T follicular helper cell (primary cell): ENCODE measurements at places on chromosomes 16 and 17.
A peak's percentile ranks its signal among the peaks of the same experiment; 100 is the strongest.

GRCh38 chr17:82055965-82056728, 4.4 kb downstream of the GPS1 start:
- DNase-seq, result no peak

- DNase-seq, result no peak
Observed at GRCh38 chr16:51579652-51580360, 428.7 kb upstream of the SALL1 start.

- no peak for DNase-seq
Observed at GRCh38 chr16:88783391-88784073, 1.5 kb downstream of the PIEZO1 start.

- DNase-seq, result no peak
Observed at GRCh38 chr17:60106340-60107059, 27.8 kb upstream of the HEATR6 start.

- DNase-seq, result no peak
Observed at GRCh38 chr17:81832608-81833159, 407 bp downstream of the MCRIP1 start.

GRCh38 chr17:78423961-78424675, 45.7 kb downstream of the PGS1 start:
- no peak for DNase-seq

- no peak for DNase-seq
Observed at GRCh38 chr17:5510771-5511170, 24.4 kb downstream of the MIS12 start.

DNA sequence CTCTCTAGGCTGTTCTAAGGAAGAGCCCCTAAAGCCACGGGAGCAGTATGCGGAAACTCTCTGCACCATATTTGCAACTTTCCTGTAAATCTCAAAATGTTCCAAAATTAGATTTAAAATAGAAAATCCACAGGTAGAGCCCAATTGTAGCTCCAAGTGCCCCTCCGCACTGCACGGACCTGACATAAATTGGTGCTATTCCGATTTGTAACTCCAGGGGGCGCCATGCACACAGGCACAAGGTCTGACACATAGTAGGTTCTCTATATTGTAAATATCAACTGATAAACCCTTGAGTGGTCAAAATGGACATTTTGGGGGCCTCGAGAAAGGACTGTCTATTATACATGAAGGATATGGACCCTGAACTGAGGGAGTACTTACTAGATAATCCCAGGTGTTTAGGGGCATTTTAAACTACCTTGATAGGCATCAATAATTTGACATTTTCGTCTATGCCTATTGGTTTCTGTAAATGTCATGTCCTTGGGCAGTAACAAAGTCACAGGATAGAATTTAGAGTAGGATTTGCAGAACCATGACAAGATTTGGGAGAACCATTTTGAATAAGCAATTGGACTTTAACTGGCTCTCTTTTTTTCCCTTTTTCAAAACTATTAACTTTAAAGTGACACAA, 36.6 kb upstream of the TMEM132E start:
- DNase-seq, result peak; percentile 49

GRCh38 chr17:11871773-11872172, 125.5 kb downstream of the ZNF18 start:
- DNase-seq, result no peak

GRCh38 chr16:60304720-60305119, 1570.6 kb upstream of the GOT2 start:
- DNase-seq, result no peak

DNA sequence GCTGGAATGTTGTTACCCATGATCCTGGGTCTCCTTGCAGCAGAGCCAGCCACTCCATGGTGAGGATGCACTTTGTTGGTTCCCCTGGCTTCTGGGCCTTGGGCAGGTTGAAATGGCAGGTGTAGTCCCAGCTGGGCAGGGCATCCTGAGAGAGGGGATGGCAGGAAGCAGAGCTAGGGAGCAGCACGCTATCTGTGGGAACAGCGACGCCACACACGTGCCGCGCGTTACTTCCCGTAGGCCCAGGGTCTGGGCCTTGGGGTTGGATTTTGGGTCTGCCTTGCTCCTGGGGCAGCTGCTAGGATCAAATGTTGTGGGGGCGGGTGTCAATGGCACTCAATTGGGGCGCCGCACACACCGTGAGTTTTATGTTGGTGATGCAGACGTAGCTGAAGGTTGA, 368.0 kb downstream of the CPPED1 start:
- DNase-seq, result no peak

- DNase-seq, result no peak
Observed at GRCh38 chr16:23466162-23466885, 13.3 kb upstream of the COG7 start.

- DNase-seq, result no peak
Observed at GRCh38 chr16:15958703-15959348, 9.4 kb downstream of the ABCC1 start.

GRCh38 chr17:47732399-47733046, 513 bp upstream of the TBX21 start:
- DNase-seq, result no peak

DNA sequence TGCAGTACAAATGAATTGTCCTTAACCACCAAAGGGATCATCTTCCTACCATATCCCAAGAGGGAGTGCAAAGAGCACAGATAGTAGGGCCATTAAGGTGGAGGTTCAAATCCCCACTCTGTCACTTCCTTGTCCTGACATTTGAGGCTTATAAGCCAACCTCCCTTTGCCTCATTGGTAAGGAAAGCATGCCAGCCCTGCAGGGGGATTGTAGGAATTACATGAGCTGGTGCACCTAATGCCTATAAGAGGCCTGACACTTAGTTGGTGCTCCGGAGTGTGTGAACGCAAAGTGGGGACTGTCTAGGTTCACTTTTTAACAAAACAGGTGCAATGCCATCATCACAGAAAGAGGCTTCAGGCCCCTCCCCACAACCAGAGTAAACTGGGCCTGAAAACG, 374.4 kb downstream of the SNX29 start:
- no peak for DNase-seq

GRCh38 chr17:37293770-37294169, 82.0 kb upstream of the C17orf78 start:
- DNase-seq, result no peak

DNA sequence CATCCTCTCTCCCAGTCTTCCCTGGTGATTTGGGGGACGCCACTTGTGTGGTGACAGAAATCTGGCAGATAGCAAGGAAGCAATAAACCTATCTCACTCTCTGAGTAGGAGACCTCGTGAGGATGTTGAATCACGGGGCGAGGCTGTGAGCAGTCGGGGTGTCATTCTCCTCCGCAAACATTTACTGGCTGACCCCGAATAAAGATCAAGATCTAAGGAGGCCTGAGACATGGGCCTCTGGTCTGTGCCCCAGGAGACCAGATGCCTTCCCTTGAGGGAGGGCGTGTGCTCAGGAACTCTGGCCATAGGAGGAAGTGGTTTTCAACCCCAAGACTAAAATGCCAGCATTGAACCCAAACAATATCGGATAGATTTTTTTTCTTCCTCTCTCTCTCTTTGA, 53.1 kb downstream of the FOXL1 start:
- no peak for DNase-seq

DNA sequence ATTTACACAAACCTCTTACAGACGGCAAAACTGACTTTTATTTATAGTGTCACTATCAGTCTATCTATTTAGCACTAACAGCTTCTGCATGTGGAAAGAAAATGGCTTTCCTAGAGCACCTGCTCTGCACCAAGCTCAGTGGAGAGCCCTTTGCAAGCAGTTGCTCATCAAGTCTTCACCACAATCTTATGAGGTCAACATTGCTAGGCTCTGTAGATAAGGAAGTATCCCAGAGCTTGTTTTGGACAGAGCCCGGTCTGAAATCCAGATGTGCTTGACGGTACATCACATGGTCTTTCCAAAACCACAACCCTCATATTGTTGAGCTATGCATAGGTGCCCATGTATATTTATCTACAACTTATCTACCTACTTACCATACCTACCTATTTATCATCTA, 572.7 kb upstream of the CDH5 start:
- no peak for DNase-seq

- no peak for DNase-seq
Observed at GRCh38 chr17:5669191-5669590, 84.9 kb upstream of the NLRP1 start.

GRCh38 chr16:1812732-1813163, 13.9 kb downstream of the HAGH start:
- peak; percentile 31 for DNase-seq

DNA sequence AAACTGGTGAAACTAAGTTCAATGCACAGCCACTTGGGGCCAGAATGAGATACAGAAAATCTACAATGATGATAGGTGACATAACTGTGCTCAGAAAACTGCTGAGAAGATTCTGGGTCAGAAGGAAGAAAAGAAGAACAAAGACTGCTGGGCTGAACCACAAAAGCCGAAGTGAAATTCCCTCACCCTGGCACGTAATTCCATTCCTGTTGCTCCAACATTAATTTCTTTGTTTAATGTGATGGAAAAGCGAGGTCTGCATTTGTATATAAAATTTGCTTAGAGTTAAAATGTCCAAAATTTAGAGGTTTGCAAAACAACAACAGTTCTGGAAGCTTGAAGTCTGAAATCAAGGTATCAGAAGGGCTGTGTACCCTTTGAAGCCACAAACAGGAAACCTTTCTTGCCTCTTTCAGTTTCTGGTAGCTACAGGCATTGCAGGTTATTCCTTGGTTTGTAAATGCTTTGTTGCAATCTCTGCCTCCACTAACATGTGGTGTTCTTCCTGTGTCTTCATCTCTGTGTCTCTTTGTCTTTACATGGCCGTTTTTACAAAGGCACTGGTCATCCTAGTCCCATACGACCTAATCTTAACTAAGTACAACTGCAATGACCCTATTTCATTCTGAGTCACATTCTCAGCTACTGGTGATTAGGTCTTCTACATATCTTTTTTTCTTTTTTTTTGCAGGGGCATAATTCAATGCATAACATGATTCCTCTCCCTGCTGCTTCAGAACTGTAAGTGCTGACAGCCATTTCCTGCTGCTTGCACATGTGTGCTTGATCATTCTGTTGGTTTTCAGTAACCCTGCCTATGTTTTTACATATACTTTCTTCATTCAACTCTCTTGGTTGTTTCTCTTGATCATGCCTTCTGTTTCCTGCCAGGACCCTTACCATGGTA, 603.0 kb upstream of the CDH8 start:
- DNase-seq, result no peak

GRCh38 chr16:51507286-51507685, 356.2 kb upstream of the SALL1 start:
- no peak for DNase-seq

GRCh38 chr17:56707312-56708219, 114.1 kb downstream of the NOG start:
- no peak for DNase-seq

- DNase-seq, result no peak
Observed at GRCh38 chr16:13923703-13924298, 3.8 kb downstream of the ERCC4 start.

GRCh38 chr17:77444984-77445759, 304.4 kb downstream of the SEC14L1 start:
- peak; percentile 81 for DNase-seq

GRCh38 chr16:11016524-11016988, 72.2 kb downstream of the CLEC16A start:
- DNase-seq, result no peak

DNA sequence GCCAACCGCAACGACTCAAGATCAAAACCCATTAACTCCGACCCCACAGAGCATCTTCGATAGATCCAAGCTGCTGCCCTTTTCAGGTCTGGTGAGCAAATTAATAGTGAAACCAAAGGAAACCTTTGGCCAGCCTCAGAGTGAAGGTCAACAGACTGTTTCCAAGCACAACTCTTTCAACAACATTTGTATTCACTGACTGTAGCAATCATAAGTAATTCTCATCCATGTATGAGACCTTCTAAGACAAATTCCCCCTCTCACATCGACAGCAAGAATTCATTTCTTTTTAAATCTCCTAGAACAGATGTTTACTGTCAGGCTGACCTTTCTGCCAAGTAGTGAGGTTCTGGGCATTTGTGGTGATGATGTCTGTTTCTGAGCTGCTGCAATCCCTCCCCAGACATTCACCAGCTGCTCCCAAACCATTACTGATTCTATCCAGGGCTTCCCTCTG, 64.2 kb downstream of the SLC39A11 start:
- DNase-seq, result no peak

DNA sequence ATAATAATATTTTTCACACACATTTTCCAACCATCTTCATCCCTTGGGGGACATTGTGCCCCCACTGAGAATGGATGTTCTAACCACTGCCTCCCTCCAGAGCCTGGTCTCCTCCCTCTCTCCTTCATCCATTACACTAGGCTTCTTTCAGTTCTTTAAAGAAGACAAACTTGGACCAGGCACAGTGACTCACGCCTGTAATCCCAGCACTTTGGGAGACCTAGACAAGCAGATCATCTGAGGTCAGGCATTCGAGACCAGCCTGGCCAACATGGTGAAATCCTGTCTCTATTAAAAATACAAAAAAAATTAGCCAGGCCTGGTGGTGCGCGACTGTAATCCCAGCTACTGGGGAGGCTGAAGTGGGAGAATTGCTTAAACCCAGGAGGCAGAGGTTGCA, 6.5 kb downstream of the ALOX15 start:
- no peak for DNase-seq

GRCh38 chr16:29738514-29738913, 7.3 kb downstream of the C16orf54 start:
- DNase-seq, result peak; percentile 49

DNA sequence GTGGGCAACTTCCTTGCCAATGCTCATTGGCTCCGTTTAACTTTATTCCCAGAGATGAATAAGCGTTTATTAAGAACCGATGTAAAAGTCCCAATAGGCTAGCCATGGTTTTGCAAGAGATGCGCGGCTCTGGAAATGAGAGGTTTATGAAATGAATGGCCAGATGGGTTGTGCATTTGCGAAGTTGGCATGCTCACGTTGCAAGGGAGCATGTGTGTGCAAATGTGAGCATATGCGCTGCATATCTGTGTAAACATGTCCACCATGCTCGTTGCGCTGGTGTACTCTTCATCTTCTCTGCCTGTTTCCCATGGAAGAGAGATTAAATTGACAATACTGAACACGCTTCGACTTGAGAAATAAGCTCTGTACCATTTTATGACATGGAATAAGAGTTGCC, 848.6 kb upstream of the RBFOX1 start:
- no peak for DNase-seq

DNA sequence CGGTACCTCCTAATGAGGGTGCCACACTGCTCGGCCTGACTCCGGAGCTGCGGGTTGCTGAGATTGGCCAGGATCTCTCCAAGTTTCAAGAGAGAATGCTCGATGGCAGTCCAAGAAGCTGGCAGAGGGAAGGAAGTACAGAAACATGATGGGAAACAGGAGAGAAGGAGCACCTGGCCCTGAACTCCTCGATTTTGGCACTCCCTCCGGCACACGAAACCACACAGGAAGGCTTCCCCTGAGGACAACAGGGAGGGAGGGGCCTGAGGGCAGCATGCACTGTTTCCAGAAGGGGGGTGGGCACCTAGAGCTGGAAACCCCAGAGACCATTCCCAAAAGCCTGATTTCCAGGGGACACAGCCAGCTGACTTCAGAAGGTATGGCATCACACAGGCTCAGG, 18.1 kb downstream of the CSF3 start:
- no peak for DNase-seq
